Activated CD4-positive, alpha-beta T cell treated with anti-CD3 and anti-CD28 coated beads for 24 hours (primary cell): ENCODE measurements at places on chromosomes 11 and 22.
A peak's percentile ranks its signal among the peaks of the same experiment; 100 is the strongest.

- no peak for DNase-seq
Measured at GRCh38 chr22:37563153-37564081, 3.1 kb downstream of the CDC42EP1 start.

DNA sequence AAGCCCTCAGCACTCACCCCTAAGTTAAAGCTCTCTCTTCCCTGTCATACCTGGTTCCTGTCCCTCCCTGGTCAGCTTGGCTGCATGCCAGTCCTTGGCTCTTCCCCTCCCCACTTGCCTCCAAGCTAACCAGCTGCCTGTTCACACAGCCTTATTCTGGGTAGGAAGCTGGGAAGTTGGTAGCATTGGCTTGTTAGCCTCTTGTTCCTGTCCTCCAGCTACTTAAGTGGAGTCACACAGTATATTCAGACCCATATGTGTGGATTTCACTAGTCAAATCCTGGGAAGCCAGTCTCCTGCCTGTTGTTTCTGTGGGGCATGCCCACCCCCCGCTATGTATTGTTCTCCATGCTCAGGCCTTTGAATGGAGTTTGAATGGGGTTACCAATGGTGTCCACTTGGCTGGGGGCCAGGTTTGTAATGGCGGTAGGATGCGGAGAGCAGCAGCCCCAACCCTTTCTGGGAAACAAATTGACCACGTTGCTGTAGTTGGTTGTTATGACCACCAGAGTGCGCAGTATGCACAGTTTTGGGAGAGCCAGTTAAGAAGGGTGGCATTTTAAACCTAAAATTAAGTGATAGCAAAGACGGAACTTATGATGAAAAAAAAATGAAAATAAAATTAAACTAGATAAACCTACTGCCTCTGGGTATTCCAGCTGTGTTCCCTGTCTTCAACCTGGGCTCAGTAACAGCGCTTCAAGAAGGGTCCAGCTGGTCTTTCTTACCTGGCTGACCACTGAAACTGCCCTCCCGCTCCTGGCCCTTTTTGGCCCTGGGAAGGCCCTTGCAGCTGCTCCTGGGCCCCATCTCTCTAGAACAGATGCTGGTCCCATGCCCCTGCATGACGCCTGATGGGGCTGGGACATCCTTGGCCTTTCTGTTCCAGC lies 10.7 kb upstream of the RPS3 start:
- DNase-seq: peak; percentile 54

DNA sequence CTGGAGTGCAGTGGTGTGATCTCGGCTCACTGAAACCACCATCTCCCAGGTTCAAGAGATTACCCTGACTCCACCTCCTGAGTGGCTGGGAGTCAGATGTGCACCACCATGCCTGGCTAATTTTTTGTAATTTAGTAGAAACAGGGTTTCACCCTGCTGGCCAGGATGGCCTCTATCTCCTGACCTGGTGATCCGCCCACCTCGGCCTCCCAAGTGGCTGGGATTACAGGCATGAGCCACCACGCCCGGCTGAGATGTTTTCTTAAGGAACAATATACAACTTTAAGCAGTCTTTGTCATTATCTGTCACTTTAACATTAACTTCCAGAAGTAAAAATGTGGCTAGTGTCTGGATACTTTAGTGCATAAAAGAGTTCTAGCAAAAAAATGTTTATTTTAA lies 272.6 kb upstream of the FAT3 start:
- no peak for DNase-seq

- DNase-seq: no peak
Measured at GRCh38 chr11:47215366-47215910, 664 bp downstream of the DDB2 start.

DNA sequence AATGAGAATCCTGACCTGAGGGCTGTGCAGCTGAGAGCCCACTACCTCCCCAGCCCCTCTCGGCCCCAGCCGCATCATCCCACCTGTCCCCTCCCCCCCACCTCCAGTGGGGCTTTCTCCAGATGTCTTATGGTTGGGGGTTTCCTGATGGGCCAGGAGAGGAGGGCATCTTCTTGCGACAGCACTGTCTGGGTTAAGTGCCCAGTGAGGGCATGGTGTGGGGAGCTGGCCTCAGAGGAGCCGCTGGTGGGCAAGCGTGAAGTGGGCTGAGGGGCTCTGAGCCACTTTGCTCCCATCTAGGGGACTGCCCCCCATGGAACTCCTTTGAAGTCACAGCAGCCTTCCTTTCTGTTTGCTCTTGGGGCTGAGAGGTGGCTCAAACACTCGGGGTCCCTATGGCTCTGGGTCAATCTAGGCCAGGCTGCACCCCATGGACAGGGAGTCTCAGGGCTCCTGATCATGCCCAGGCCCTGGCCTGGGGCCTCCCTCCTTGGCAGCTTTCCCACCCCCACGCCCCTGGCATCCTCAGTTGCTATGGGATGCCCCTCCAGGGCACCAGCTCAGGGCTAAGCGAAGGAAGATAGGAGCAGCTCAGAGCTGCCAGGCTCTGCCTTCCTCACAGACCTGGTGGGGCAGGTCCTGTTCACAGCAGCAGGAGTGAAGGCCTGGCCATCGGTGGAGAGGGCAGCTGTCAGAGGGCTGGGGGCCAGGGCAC lies 11.0 kb upstream of the MIEF1 start:
- no peak for DNase-seq

GRCh38 chr11:64876835-64877341 lies 1.5 kb downstream of the EHD1 start:
- no peak for DNase-seq

- DNase-seq: no peak
Measured at GRCh38 chr22:27870234-27871191, 48.5 kb downstream of the PITPNB start.

DNA sequence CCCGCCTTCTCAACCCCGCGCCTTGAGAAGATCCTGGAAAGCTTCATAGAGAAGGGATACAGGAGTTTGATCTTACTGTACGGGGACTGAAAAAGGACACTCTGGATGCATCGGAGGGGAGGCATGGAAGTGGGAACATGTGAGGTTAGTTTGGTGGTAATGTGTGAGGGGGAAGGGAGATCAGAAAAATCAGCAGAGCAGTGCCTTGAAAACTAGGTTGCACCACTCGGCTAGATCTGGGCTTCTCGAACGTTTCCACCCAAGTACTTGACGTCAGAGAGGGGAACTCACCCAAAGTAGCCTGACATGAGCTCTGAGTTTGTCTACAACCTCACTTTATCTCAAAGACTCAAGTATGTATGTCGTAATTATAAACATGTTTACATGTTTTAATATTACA lies 14.5 kb downstream of the USP35 start:
- no peak for DNase-seq

DNA sequence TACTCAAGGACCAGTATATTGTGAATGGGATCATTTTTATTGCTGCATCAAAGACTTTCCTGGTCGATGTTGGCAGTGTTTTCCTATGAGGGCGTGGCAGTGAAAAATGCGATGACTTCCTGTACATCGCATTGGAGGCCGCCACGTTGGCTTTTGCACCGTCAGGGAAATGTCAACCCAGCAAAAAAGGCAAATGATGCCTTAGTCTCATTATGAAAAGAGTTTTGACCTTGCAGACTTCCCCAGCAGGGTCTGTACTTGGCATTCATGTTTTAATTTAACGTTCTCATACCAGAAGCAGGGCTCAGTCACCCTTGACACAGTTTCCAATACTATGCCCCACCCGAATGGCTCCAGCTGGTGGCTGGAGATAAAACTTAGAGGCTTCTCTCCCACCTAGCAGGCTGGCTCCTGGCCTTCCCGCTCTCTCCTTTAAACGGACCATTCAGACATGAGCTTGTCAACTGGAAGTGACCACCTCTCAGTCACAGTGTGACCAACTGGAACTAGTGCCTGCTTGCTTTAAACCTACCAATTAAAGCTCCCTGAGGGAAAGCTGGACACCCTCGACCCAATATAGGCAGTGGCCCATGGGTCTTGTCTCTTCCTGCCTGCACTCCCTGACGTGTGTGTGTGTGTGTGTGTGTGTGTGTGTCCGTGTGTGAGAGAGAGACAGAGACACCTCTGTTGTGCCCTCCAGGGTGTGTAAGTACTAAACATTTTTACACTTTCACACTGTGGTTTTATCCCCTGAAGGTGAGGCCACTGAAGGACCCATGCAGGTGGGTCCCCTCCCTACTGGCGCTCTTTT lies 8.7 kb upstream of the GDPD5 start:
- no peak for DNase-seq
